ENCODE measurements at places on chromosomes 6 and 20. TPM values are rescaled to one million over a fixed set of nuclear protein-coding genes. Genes with fewer than 3 reads are reported as not detected.

The IP6K3 gene
- 10.0 TPM for total RNA-seq

DNA sequence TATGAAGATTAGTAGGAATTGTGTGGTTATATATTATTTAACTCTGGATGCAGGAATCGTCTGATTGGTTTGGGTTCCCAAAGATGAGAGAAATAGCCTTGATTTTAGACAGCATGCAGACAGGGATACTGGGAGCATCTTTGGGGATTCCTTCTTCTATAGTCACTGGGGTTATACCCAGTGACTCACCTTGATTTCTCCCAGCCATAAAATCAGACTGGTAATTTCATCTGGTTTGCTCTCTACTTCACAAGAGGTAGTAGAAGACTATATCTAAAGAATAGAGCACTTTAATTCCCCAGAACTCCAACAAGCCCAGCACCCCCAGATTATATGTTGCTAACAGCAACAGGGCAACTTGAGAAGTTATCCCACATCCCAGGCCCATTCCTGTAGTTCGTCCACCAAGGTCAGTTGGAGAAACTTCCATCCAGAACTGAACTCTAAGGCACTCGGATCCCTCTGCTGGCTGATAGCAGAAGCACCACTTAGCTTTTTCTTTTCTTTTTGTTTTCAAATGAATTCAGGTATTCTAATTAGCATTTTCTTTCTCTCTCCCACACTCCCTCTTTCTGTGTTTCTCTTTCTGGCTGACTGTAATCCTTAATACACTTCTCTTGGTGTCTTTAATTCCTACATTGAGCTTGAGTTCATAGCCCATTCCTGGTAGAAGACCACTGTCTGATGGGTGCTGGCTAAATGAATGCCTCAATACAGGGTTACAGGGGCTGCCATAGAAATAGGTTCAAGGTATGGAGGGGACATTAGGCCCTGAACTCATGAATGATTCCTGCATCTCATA is 20.4 kb upstream of the EFHC1 start:
- DNase-seq, result no peak

- DNase-seq, result no peak
Observed at GRCh38 chr6:10151144-10151915, 263.5 kb downstream of the TFAP2A start.

- no peak for DNase-seq
Observed at GRCh38 chr6:170434117-170434820, 118.8 kb downstream of the PSMB1 start.

GRCh38 chr20:18901980-18902737 is 88.6 kb downstream of the SCP2D1 start:
- DNase-seq, result no peak
